ENCODE measurements at places on chromosomes 12 and 14.

- DNase-seq = peak; percentile 88
Observed at GRCh38 chr14:64726585-64726890, 22.3 kb downstream of the PLEKHG3 start.

DNA sequence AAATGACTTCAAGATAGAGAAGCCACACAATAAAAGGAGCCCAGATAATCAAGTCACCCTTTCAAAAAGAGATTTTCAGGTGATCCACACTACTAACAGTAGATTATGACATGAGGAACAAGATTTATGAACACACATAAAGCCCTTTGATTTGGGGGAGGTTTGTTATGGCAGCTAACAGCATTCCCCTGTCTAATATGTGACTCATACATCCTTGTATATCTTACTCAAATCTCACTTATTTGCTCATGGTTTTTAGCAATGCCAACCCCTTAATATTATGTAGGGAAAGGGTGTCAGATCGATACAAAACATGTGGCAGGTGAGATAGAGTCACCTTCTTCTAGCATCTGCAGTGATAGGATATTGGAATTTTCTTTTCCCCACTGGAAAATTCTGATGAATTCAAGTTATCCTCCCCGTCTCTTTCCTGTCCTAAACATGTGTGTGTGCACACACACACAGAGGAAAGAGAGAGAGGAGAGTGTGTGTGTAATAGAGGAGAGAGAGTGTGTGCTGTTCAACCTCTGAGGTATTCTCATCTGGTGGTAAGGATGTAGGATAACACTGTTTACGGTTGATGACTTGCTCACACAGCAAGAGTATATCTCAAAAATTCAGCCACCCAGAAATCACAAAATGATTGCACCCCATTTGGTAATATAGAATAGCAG, 319.9 kb downstream of the KCNC2 start:
- peak; percentile 30 for DNase-seq

- DNase-seq = no peak
Observed at GRCh38 chr12:9872162-9872561, 3.0 kb upstream of the CLEC2B start.

DNA sequence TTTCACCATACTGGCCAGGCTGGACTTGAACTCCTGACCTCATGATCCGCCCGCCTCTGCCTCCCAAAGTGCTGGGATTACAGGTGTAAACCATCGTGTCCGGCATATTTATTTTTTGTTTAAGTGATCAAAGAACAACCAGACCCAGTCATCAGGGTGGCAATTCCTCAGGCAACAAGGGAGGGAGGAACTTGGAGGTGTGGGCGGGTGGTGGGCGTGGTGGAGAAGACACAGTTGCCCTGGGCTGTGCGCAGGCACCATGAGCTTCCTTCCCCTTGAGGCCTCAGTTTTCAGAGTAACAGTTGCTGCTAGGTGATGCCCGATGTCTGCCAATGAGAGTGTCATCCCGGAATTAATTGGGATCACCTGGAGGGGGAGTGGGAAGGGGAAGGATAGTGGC, 191.7 kb downstream of the ALG10 start:
- DNase-seq = no peak

DNA sequence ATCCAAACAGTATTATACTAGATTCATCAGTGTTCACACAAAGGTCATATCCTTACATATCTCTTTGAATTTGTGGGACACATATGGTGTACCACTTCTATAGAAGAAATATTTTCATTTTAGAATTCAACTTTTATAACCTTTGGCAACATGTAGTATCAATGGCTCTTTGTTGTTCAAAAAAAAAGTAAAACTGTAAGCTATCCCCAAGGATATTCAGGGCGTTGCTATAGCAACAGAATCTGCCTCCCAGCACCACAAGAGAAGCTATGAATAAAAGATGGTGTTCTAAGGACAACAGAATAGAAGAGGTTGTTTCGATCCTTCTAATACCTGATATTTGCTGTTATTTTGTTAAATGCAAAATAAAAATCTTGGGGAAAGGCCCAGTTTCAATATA, 139.3 kb downstream of the BRMS1L start:
- DNase-seq = no peak

GRCh38 chr14:46581036-46581671, 70.4 kb downstream of the RPL10L start:
- no peak for DNase-seq

- no peak for DNase-seq
Observed at GRCh38 chr14:92463141-92463540, 50.4 kb upstream of the RIN3 start.

DNA sequence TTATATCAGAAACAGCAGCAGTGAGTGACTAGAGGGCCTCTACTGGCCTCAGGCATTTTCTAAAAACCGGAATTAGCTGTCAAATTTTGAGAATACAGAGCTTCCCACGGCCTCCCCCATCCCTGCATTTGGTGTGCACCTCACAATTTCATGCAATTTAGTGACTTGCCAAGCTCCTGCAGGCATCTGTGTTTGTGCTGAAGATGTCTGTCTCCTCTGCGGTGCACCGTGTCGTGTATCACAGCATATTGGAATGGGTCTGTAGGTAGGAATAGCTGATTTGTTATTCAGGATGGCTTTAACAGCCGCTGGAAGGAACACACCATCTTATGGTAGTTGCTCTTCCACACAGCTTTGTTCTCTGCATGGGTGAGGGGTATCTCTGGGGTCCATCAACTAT, 140.3 kb downstream of the SSPN start:
- DNase-seq = no peak

- DNase-seq = no peak
Observed at GRCh38 chr12:62738105-62738504, 196.8 kb downstream of the PPM1H start.

DNA sequence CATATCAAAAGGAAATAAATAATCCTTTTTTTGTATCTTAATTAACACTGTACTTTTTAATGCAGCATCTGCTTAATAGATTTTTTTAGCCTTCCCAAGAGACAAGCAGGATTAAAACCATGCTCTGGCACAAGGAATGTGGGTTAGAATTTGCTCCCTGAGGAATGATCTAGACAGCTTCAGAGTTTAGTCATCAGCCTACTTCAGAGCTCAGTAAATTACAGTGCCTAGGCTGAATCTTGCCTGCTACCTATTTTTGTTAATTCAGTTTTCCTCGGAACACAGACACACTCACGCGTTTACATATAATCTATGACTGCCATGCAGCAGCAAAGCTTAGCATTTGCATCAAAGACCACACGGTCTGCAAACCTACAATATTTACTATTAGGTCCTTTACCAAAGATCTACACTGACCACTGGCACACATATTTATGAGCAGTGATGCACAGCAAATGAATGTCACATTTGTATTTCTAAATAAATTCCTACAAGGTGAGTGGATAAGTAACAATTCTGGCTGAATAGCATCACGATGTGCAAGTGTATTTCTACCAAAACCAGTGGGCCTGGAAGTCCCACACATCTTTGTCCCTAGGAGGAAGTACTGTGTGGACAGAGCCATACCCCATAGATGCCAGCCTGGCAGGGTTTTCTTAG, 309.8 kb upstream of the TMEM132C start:
- no peak for DNase-seq

GRCh38 chr14:88554457-88555286, at the start of gene PTPN21:
TSS of gene PTPN21 (minus strand) at chr14:88555007. CDS start at chr14:88550417, 4,590 bp downstream.
- no peak for DNase-seq

DNA sequence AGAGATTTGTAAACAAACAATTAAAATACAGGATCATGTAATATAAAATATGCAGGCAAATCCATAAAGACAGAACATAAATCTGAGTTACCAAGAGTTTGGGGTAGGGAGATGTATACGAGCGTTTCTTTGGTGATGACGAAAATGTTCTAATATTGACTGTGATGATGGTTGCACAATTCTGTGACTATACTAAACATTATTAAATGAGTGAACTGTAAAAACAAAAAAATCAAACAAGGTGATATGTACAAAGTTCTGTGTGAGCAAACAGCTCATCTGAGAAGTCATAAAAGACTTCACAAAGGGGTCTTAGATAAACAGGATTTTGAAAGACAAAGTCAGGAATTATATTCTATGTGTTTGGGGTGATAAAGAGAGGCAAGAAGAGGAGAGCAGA, 127.9 kb downstream of the INSM2 start:
- DNase-seq = no peak

- peak; percentile 21 for DNase-seq
Observed at GRCh38 chr12:51127050-51127729, 43.8 kb upstream of the CSRNP2 start.

- DNase-seq = no peak
Observed at GRCh38 chr12:129670256-129670920, 233.4 kb downstream of the TMEM132D start.

- DNase-seq = no peak
Observed at GRCh38 chr12:66717036-66717673, 38.3 kb upstream of the GRIP1 start.

- DNase-seq = no peak
Observed at GRCh38 chr12:85036733-85037132, 582 bp downstream of the LRRIQ1 start.

- no peak for DNase-seq
Observed at GRCh38 chr12:123767613-123768012, 5.5 kb downstream of the DNAH10 start.

DNA sequence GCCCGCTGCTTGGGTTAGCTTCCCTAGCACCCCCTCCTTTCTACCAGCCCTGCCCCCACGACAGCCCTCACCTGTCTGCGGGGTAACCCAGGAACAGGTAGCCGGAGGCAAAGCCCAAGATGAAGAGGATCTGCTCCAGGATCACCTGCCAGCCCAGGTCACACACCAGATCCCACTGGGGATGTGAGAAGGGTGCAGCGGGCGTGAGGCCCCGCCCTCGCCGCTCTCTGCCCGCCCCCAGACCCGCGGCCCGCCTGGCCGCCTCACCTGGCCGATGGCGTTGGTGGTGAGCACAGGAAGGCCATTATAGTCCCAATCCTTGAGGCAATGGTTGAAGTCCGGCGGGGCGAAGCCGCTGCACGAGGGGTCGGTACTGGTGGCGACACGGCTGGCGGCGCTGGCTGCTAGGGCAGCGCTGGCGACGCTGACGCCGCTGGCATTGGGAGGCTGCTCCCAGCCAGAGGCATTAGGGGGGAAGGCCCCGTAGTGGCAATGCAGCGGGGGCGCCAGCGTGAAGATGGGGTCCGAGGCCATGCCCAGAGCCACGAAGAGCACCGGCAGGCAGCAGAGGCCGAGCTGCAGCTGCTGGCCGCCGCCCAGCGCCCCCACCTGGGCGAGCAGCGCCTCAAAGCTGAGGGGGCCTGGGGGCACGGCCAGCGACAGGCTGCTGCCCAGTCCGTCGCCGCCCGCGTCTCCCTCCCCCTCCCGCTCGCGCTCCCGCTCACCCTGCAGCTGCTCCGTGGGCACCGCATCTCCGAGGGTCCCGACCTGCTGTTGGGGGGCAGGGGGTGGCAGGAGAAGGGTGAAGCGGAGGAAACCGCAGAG, 794 bp downstream of the SLC22A17 start:
- no peak for DNase-seq

GRCh38 chr12:57146961-57147944, at the start of gene LRP1-AS:
TSS of gene LRP1-AS (minus strand) at chr12:57147619.
- DNase-seq = no peak

GRCh38 chr12:94663071-94663470, 12.7 kb upstream of the TMCC3 start:
- no peak for DNase-seq

GRCh38 chr12:27060740-27061139, 21.6 kb downstream of the C12orf71 start:
- DNase-seq = no peak

DNA sequence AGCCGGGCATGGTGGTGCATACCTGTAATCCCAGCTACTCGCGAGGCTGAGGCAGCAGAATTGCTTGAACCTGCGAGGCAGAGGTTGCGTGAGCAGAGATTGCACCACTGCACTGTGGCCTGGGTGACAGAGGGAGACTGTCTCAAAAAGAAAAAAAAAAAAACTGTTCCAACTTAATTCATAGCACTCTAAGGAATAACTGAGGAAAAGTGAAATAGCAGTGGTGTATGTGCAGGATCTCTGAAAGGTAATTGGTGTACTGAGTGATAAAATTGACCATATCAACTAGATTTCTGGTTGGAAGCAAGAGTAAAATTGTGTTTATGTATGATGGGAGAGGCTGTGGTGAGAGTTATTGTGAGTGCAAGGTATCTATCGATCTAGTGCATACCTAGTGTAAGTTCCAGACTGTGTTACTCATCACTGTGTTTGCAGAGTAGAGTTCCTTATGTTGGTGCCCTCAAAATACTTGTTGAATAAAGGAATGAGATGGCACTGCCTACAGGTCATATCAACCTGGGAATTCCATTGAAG, 6.3 kb downstream of the CAND1 start:
- DNase-seq = no peak

DNA sequence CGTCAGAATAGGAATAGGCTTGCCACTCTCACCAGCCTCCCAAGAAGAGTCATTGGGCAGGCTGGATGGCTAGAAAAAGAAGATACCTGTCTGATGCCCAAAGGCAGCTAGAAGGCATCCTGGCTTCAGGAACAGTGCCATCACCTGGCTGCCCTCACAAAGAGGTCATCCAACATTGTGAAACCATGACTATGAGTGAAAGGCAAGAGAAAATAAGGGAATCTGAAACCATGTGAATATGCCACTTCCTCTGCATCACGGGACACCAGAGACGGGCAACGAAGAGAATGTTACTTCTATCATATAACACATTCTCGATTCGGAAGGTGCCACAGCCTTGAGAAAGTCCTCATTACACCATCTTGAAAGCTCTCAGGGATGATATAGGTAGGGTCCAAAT, 182.0 kb downstream of the DAD1 start:
- no peak for DNase-seq

GRCh38 chr12:49809381-49809905, 18.8 kb downstream of the NCKAP5L start:
- DNase-seq = no peak

DNA sequence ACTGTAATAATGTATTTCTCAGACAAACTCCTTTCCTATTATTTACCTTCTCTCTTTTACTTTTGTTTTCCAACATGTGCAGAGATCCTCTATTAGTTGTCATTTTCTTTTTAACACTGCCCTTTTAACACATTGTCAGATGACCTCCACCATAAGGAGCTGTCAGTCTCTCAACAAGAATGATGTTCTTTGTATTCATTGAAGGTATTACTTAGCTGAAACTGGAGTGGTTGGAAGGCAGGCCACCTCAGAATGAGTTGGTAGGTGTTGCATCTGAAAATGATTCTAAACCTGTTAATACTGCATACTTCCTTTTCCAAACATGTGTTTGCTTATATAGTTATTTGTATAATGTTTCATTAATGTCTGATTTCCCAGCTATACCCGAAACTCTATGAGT, 16.9 kb downstream of the TMEM117 start:
- DNase-seq = no peak

DNA sequence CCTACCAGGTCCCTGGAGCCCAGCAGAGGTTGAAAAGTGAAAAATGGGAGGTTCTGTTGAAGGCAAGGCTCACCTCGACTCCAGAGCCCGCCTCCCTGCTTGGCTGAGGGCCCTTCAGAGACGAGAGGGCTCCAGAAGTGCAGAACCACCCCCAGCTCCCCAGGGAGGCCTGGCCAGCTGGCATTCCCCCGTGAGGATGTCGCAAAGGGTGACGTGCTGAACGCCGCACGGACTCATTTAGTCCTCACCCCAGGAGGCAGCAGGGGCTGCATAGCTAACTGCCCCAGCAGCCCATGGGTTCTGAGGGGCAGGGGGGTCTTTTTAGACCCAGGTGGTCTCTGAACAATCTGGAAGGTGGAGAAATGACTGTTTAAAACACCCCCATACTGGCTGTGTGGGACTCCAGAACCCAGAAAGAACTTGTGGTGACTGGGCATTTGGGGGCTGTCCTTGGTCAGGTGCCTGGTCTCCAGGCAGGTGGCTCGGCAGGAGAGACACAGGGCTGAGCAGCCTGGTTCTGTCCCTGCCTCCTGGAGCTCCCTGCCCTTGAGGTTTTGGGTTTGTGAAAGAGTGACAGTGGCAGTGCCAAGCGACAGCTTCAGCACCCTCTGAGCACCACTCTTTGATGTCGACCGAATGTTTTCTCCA, 32.0 kb downstream of the ANAPC7 start:
- no peak for DNase-seq
